ENCODE measurements at places on chromosomes 7 and 10.

- DNase-seq = no peak
Measured at GRCh38 chr7:36021367-36021766, 131.7 kb upstream of the EEPD1 start.

DNA sequence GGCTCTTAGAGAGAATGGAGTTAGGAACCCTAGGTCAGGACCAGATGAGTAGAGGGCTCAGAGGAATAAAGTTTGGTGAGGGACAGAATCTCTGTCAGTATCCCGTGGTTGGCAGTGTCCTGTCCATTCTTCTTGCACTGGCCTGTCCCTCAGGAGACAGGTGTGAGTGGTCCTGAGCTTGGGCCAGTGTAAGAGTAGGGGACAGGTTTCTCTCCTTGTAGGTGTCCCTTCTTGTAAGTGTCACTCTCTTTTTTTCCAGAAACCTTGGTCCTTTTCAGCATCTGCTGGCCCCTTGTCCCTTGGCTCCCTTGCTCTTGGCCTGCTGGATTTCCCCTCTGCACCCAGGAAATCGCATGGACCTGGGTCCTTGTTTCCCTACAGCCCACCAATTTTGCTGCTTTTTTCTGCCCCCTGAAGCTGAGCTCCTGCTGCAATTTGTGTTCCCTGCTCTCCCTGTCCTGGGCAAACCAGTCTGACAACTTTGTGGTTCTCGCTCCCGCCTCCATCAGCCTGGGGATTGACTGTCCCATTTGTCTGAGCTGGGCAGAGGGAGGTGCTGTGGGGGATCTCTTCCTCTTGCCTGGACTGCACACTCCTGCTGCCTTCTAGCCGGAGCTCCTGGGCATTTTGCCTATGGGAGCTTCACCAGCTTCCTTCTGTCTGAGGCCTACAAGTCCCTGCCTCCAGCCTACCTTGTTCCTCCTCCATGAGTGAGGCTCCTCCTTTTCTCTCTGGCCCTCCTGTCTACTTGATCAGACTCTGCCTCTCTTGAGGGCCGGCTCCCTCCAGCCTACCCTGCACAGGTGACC is 6.5 kb downstream of the TSPAN14 start:
- DNase-seq = no peak

- no peak for DNase-seq
Measured at GRCh38 chr10:22369434-22370072, 24.3 kb downstream of the SPAG6 start.

- DNase-seq = no peak
Measured at GRCh38 chr7:129422727-129423126, 11.5 kb upstream of the STRIP2 start.

- no peak for DNase-seq
Measured at GRCh38 chr7:100053215-100053614, 3.6 kb downstream of the ZSCAN21 start.

- no peak for DNase-seq
Measured at GRCh38 chr10:44853148-44853734, 57.9 kb upstream of the TMEM72 start.

DNA sequence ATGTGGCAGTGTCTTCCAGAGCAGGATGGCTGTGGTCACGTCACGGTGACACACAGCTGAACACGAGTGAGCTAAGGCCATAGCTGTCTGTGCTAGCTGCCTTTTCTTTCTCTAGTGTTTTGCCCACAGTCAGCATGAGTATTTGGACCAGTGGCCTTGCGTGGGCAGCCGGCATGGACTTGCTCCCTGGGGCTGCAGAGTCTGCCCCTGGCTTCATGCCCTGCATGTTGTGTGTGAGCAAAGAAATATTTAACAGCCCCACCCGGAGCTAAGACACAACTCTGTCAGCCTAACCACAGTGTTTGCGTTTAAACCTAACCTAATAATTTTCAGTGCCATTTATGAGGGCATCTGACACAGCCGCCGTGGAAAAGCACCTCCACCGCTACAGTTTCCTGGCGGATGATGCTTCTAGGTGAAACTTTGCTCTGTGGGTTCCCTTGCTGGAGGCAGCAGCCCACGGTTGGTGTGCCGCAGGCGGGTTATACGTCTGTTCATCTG is 14.6 kb downstream of the CHST12 start:
- DNase-seq = peak; percentile 47

Data from activated T-cell treated with anti-CD3 and anti-CD28 coated beads, Interleukin-2, amount 50 U/mL, for 1 hour (primary cell).